Tracheal epithelial cell (primary cell): ENCODE measurements at places on chromosomes 16 and 17. TPM values are rescaled to one million over a fixed set of nuclear protein-coding genes. Genes with fewer than 3 reads are reported as not detected.

Gene MAP2K6
- total RNA-seq: 0.24 and 1.7 TPM in 2 replicates

Gene SLC38A8
- not detected in 2 replicates for total RNA-seq

Gene DRC7
- not detected in 2 replicates for total RNA-seq

Gene CCL22
- not detected in 2 replicates for total RNA-seq

Gene KRTAP3-1
- not detected in 2 replicates for total RNA-seq

Gene CCNF
- 3.0 and 7.2 TPM in 2 replicates for total RNA-seq

Gene CDRT4
- 0.24 and 0.43 TPM in 2 replicates for total RNA-seq

Gene SLFN12
- 5.5 and 11.1 TPM in 2 replicates for total RNA-seq

Gene GINS2
- 0.64 and 2.4 TPM in 2 replicates for total RNA-seq

Gene ZNF174
- 3.8 and 3.9 TPM in 2 replicates for total RNA-seq

Gene MLST8
- total RNA-seq: 19.2 and 26.0 TPM in 2 replicates

Gene SKAP1
- 2.2 TPM in 1 of 2 replicates, not detected in the other for total RNA-seq

Gene SCGB1C2
- not detected in 2 replicates for total RNA-seq

Gene ABCA5
- total RNA-seq: 8.9 and 10.0 TPM in 2 replicates

Gene AXIN2
- total RNA-seq: 0.24 TPM in 1 of 2 replicates, not detected in the other

Gene PKMYT1
- 0.43 and 1.9 TPM in 2 replicates for total RNA-seq

Gene CHST4
- not detected in 2 replicates for total RNA-seq

Gene PNMT
- total RNA-seq: not detected in 2 replicates

Gene CACNA1G
- not detected in 2 replicates for total RNA-seq

Gene KCTD19
- not detected in 2 replicates for total RNA-seq

Gene BRIP1
- 1.5 and 3.6 TPM in 2 replicates for total RNA-seq

Gene FBF1
- 9.2 and 11.9 TPM in 2 replicates for total RNA-seq

Gene SLC13A2
- not detected in 2 replicates for total RNA-seq

Gene CD300A
- total RNA-seq: not detected in 2 replicates

Gene KRT12
- not detected in 2 replicates for total RNA-seq

Gene C17orf50
- total RNA-seq: not detected in 2 replicates

Gene ITGB3
- total RNA-seq: 0.64 and 97.1 TPM in 2 replicates

Gene COIL
- total RNA-seq: 12.5 and 18.1 TPM in 2 replicates

Gene HEATR9
- not detected in 2 replicates for total RNA-seq

Gene HS3ST4
- total RNA-seq: not detected in 2 replicates

Gene CARD14
- total RNA-seq: 1.9 and 3.1 TPM in 2 replicates

Gene TBC1D3K
- not detected in 2 replicates for total RNA-seq

Gene CCDC144A
- total RNA-seq: 1.3 and 1.7 TPM in 2 replicates

Gene ERN2
- 0.21 and 0.48 TPM in 2 replicates for total RNA-seq

Gene TMEM92
- total RNA-seq: 0.85 and 0.96 TPM in 2 replicates

Gene ABCC11
- 0.43 TPM in 1 of 2 replicates, not detected in the other for total RNA-seq

Gene MYH13
- not detected in 2 replicates for total RNA-seq

Gene ATAD5
- 0.43 and 0.96 TPM in 2 replicates for total RNA-seq

Gene TM4SF5
- total RNA-seq: not detected in 2 replicates

Gene TEKT1
- total RNA-seq: not detected in 2 replicates

Gene XAF1
- 0.43 and 2.2 TPM in 2 replicates for total RNA-seq

Gene SLC7A6OS
- 12.8 and 15.6 TPM in 2 replicates for total RNA-seq

Gene ATP2A1
- under 0.01 TPM in 1 of 2 replicates, not detected in the other for total RNA-seq

Gene NLRP1
- 10.2 and 19.8 TPM in 2 replicates for total RNA-seq

Gene NOS2
- 0.21 TPM in 1 of 2 replicates, not detected in the other for total RNA-seq

Gene NPIPA2
- total RNA-seq: 0.48 TPM in 1 of 2 replicates, not detected in the other

Gene TERB1
- 0.21 and 0.24 TPM in 2 replicates for total RNA-seq

Gene RHBDF1
- total RNA-seq: 12.4 and 24.8 TPM in 2 replicates

Gene BICDL2
- total RNA-seq: 10.4 and 11.3 TPM in 2 replicates

Gene ENGASE
- total RNA-seq: 4.3 and 9.0 TPM in 2 replicates

Gene SLFN14
- not detected in 2 replicates for total RNA-seq

Gene CCL4
- total RNA-seq: not detected in 2 replicates

Gene KRTAP3-3
- total RNA-seq: not detected in 2 replicates

Gene PIK3R5
- total RNA-seq: not detected in 2 replicates

Gene FOXJ1
- total RNA-seq: 0.24 TPM in 1 of 2 replicates, not detected in the other

Gene PRSS33
- not detected in 2 replicates for total RNA-seq

Gene PRSS8
- 31.5 and 33.0 TPM in 2 replicates for total RNA-seq
